ENCODE measurements at places on chromosomes 2 and 18. TPM values are rescaled to one million over a fixed set of nuclear protein-coding genes. Genes with fewer than 3 reads are reported as not detected.

- H3K27ac ChIP-seq: no peak overlapping the region
- H3K4me1 ChIP-seq: peaks cover 3% of the 10 kb centered on the region
- no peak for DNase-seq
Observed at GRCh38 chr2:134301928-134302260, 48.0 kb downstream of the MGAT5 start.

GRCh38 chr2:174914853-174915760 is 90.1 kb downstream of the CHN1 start:
- peaks cover 11% of the 10 kb centered on the region for H3K4me1 ChIP-seq
- no peaks in the 10 kb centered on the region for H3K27me3 ChIP-seq
- no peak overlapping the region for H3K4me3 ChIP-seq
- no peak overlapping the region for H3K27ac ChIP-seq
- H3K36me3 ChIP-seq: peaks cover 19% of the 10 kb centered on the region
- no peak for DNase-seq

DNA sequence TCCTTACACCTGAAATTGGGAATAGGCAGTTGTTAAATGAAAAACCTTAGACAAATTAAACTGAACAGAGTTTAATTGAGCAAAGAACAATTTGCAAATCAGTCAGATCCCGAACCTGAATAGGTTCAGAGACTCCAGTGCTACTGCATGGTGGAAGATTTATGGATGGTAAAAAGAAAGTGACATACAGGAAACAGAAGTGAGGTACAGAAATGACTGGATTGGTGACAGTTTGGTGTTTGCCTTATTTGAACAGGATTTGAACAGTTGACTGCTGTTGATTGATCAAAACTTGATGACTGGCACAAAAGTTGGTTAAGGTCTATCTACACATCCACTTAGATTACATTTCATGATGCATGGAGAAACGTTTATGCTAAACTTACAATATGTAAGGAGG is 248.8 kb downstream of the HNMT start:
- H3K27ac ChIP-seq: no peak overlapping the region
- H3K36me3 ChIP-seq: no peaks in the 10 kb centered on the region
- no peak overlapping the region for H3K4me3 ChIP-seq
- no peaks in the 10 kb centered on the region for H3K27me3 ChIP-seq
- H3K4me1 ChIP-seq: no peaks in the 10 kb centered on the region

GRCh38 chr2:178448968-178449661 is 1.9 kb downstream of the PRKRA start:
- no peak overlapping the region for H3K27ac ChIP-seq
- no peaks in the 10 kb centered on the region for H3K27me3 ChIP-seq
- peaks cover 35% of the 10 kb centered on the region for H3K4me1 ChIP-seq
- peaks cover 15% of the 10 kb centered on the region for H3K36me3 ChIP-seq

GRCh38 chr2:142075826-142076225 is 55.0 kb downstream of the LRP1B start:
- no peaks in the 10 kb centered on the region for H3K36me3 ChIP-seq
- H3K27me3 ChIP-seq: no peaks in the 10 kb centered on the region
- no peak for DNase-seq
- H3K4me3 ChIP-seq: no peak overlapping the region
- H3K4me1 ChIP-seq: no peaks in the 10 kb centered on the region

- no peak for DNase-seq
- H3K27me3 ChIP-seq: no peaks in the 10 kb centered on the region
- H3K4me3 ChIP-seq: no peak overlapping the region
- no peaks in the 10 kb centered on the region for H3K4me1 ChIP-seq
- no peak overlapping the region for H3K27ac ChIP-seq
Observed at GRCh38 chr2:41142478-41142877, 690.6 kb upstream of the SLC8A1 start.

DNA sequence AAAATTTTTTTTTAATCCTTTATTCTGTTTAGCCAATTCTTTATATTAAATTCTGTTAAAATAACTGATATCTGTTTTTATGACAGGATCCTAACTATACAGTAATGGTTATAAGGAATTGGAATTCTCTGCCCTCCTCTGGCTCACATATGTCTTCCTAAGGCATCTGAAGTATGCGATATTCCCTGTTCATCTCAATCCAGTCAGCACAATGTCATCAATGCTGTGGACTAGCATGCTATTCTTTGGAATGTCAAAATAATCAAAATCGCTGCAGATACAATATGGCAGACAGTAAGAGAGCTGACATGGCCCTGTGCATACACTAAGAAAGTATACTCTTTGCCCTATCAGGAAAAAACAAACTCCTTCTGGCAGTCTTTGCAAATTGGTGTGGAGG is 107.6 kb downstream of the AP1S3 start:
- no peak overlapping the region for H3K27ac ChIP-seq
- H3K36me3 ChIP-seq: no peaks in the 10 kb centered on the region
- peaks cover 51% of the 10 kb centered on the region for H3K4me1 ChIP-seq
- no peak overlapping the region for H3K4me3 ChIP-seq
- H3K27me3 ChIP-seq: no peaks in the 10 kb centered on the region

- peaks cover 2% of the 10 kb centered on the region for H3K36me3 ChIP-seq
- H3K27ac ChIP-seq: peak overlapping the region; percentile 78
- peaks cover 9% of the 10 kb centered on the region for H3K27me3 ChIP-seq
- peak overlapping the region; percentile 94 for H3K4me3 ChIP-seq
- peak; percentile 45 for DNase-seq
Observed at GRCh38 chr18:21241301-21242048, 557 bp upstream of the GREB1L start.

GRCh38 chr2:240165661-240166060 is 25.2 kb upstream of the OTOS start:
- H3K27me3 ChIP-seq: no peaks in the 10 kb centered on the region
- no peaks in the 10 kb centered on the region for H3K36me3 ChIP-seq
- no peak overlapping the region for H3K4me3 ChIP-seq
- peak overlapping the region; percentile 43 for H3K27ac ChIP-seq
- no peak for DNase-seq

DNA sequence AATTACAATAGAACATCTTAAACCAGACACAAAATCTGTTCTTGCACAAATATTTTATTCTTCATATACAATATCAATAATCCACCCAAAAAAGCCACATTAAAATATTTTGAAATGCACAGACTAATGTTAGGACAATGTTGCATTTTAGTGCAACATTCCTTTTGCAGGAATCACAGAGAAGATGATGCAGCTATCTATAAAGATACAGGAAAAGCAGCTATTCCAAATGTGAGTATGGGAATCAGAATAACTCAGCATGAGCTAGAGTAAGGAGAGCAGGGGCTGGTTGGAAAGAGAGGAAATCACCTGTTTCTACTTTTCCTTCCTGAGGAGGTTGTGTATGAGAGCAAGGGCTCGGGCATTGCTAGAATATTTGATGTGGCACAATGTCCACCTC is 4.8 kb downstream of the C2orf66 start:
- peaks cover 20% of the 10 kb centered on the region for H3K27me3 ChIP-seq
- H3K27ac ChIP-seq: no peak overlapping the region

- no peak overlapping the region for H3K4me3 ChIP-seq
- no peaks in the 10 kb centered on the region for H3K27me3 ChIP-seq
- no peaks in the 10 kb centered on the region for H3K4me1 ChIP-seq
- peaks cover 9% of the 10 kb centered on the region for H3K36me3 ChIP-seq
Observed at GRCh38 chr2:52571380-52572347, 1195.9 kb upstream of the CHAC2 start.

DNA sequence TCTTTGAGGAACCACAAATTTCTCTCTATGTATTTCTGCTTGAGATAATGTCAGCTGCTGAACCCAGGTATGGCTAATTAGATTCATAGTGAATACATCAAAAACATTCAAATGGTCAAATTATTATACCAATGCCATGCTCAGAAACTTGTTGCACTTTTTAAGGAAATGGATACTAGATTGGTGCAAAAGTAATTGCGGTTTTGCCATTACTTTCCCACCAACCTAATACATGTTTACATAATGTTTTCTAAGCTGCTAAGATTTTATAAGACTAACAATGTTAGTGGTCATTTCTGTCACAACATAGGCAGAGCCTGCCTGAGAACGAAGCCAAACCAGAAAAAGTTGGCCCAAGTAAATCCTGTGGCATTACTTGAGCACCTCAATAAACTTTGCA is 568.2 kb upstream of the LRATD1 start:
- no peak for DNase-seq
- H3K36me3 ChIP-seq: no peaks in the 10 kb centered on the region
- H3K4me1 ChIP-seq: no peaks in the 10 kb centered on the region

GRCh38 chr2:122251158-122251557 is 495.7 kb downstream of the TSN start:
- no peaks in the 10 kb centered on the region for H3K4me1 ChIP-seq
- H3K4me3 ChIP-seq: no peak overlapping the region
- H3K36me3 ChIP-seq: no peaks in the 10 kb centered on the region
- no peak for DNase-seq
- no peaks in the 10 kb centered on the region for H3K27me3 ChIP-seq

DNA sequence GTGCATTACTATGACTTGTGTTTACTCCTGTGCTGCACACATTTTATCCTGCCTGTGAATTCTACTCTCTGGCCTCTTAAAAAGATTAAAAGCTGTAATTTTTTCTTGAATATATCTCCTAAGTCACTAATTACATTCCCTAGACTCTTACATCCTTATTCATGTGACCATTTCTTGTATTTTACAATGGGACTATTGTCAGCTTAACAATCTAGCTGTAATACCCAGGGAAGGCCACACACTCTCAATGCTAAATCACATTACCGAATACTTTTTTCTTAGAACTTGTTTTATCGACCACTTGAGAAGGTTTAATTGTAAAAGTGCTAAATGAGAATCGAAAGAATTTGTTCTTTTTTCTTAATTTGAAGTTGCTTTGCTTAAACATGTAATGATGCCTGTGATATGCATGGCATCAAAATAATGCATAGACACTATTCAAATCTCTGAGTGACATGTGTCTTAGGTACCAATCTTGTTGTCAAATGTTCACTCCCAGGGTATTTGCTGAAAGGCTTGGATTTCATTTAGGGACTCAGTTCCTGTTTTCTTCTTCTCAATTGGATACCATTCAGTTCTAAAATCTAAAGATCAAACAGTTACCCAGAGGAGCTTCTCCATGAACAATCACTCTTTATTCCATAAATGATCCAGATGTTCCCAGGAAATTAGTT is 498.5 kb downstream of the DPP10 start:
- DNase-seq: no peak
- H3K27ac ChIP-seq: peak overlapping the region; percentile 73
- H3K4me3 ChIP-seq: no peak overlapping the region
- H3K4me1 ChIP-seq: peaks cover 18% of the 10 kb centered on the region
- H3K27me3 ChIP-seq: no peaks in the 10 kb centered on the region

- no peak overlapping the region for H3K27ac ChIP-seq
- H3K4me1 ChIP-seq: peaks cover 46% of the 10 kb centered on the region
- H3K4me3 ChIP-seq: no peak overlapping the region
- DNase-seq: no peak
- no peaks in the 10 kb centered on the region for H3K36me3 ChIP-seq
Observed at GRCh38 chr18:3590096-3590630, 140.2 kb downstream of the TGIF1 start.

DNA sequence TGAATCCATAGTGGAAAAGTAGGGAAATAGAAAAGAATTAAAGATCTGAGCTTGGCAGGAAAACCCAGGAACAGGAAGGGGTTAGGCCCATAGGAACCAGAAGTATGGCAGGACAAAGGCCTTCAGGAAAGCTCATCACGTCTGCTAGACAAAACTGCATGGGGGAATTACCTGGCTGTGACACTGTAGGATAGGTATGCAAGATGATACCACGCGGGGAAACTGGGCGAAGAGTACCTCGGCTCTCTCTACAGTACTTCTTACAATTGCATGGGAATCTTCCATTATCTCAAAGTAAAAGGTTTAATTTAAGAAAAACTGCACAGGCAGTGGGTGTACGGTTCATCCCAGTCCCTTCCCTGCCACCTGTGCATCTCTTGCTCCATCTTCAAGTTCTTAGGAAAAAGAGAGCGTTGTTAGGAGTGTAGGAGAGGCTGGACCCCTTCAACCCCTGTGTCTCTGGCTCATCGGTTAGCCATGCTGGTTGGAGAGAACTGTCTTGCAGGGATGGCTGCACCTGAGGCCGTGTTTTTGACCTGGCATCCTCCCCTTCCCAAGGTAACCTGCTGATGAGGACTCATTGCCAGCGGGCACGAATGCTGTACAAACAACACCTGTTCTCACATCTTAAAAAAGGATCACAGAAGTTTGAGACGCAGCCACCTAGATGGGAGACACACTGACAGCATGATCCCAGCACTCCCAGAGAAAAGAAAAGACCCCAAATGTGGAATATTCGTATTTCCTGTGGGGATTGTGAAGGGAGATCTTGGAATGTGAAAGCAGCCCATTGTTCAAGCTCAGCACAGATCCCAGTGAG is 120.5 kb upstream of the COPS8 start:
- DNase-seq: no peak
- H3K27ac ChIP-seq: peak overlapping the region; percentile 54
- no peaks in the 10 kb centered on the region for H3K27me3 ChIP-seq
- H3K4me3 ChIP-seq: no peak overlapping the region
- peaks cover 13% of the 10 kb centered on the region for H3K4me1 ChIP-seq

DNA sequence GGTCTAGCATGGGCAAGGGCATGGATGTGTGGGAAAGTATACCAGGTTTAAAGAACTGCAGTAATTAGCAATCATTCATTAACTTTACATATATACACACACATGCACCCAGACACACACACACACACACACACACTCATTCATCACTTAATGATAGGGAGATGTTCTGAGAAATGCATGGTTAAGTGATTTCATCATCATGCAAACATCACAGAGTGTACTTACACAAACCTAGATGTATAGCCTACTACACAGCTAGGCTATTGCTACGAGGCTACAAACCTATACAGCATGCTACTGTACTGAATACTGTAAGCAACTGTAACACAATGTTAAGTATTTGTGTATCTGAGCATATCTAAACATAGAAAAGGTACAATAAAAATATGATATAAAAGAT is 83.6 kb downstream of the COLEC12 start:
- DNase-seq: no peak
- H3K36me3 ChIP-seq: no peaks in the 10 kb centered on the region
- no peak overlapping the region for H3K4me3 ChIP-seq
- no peaks in the 10 kb centered on the region for H3K4me1 ChIP-seq
- H3K27ac ChIP-seq: no peak overlapping the region

GRCh38 chr2:133975676-133976428 is 278.0 kb upstream of the MGAT5 start:
- H3K27ac ChIP-seq: no peak overlapping the region
- no peak for DNase-seq
- no peaks in the 10 kb centered on the region for H3K36me3 ChIP-seq
- H3K27me3 ChIP-seq: peaks cover 11% of the 10 kb centered on the region

PLEKHM3 gene
- total RNA-seq: 6.9 TPM

SCG2 gene
- 8.6 TPM for total RNA-seq

DYNAP gene
- not detected for total RNA-seq

PTPRN gene
- 3.2 TPM for total RNA-seq

MAP2 gene
- 123 TPM for total RNA-seq

GKN2 gene
- not detected for total RNA-seq

CD207 gene
- not detected for total RNA-seq

PAX3 gene
- total RNA-seq: 52.2 TPM

LYG2 gene
- not detected for total RNA-seq

LCT gene
- 0.19 TPM for total RNA-seq

VWA3B gene
- total RNA-seq: not detected

CCDC141 gene
- total RNA-seq: not detected
